ENCODE measurements at places on chromosomes 12 and 14. TPM values are rescaled to one million over a fixed set of nuclear protein-coding genes. Genes with fewer than 3 reads are reported as not detected.

Gene LTB4R2
- 2.0 TPM for total RNA-seq

Gene ALDH1L2
- total RNA-seq = 14.5 TPM

Gene SLC25A29
- 25.1 TPM for total RNA-seq

Gene BTG1
- total RNA-seq = 11.6 TPM

Gene DAO
- total RNA-seq = not detected

Gene KLRK1
- total RNA-seq = not detected

Gene SLC4A8
- 3.0 TPM for total RNA-seq

Gene ATF1
- total RNA-seq = 29.1 TPM

Gene IGF1
- total RNA-seq = not detected

Gene SERPINA12
- not detected for total RNA-seq

Gene NYNRIN
- total RNA-seq = 6.5 TPM

Gene PTCSC3
- not detected for total RNA-seq

Gene SYCP3
- total RNA-seq = 0.13 TPM

Gene GUCY2C
- total RNA-seq = under 0.01 TPM

Gene CMA1
- total RNA-seq = not detected

Gene TAS2R43
- total RNA-seq = 2.2 TPM

Gene INHBC
- total RNA-seq = not detected

Gene GPR68
- 0.75 TPM for total RNA-seq

Gene SSTR1
- 0.66 TPM for total RNA-seq

Gene SERPINA4
- not detected for total RNA-seq

Gene PMEL
- 1.2 TPM for total RNA-seq

Gene NTN4
- 347 TPM for total RNA-seq

Gene ESRRB
- total RNA-seq = 0.06 TPM

Gene ACVRL1
- 61.3 TPM for total RNA-seq

Gene TMEM63C
- total RNA-seq = not detected

Gene RHOJ
- total RNA-seq = 19.0 TPM

Gene KRT75
- not detected for total RNA-seq

Gene ZC2HC1C
- total RNA-seq = 0.99 TPM

Gene SLC39A5
- not detected for total RNA-seq

Gene FOXA1
- total RNA-seq = not detected

Gene PTPRQ
- total RNA-seq = 0.06 TPM

Gene RTL1
- not detected for total RNA-seq

Gene OR4E2
- not detected for total RNA-seq

Gene ABCC9
- 0.37 TPM for total RNA-seq

Gene SMIM41
- 0.13 TPM for total RNA-seq

Gene TOMM20L
- total RNA-seq = not detected

Gene GPR137C
- total RNA-seq = 0.56 TPM

Gene GALNT9
- total RNA-seq = 0.26 TPM

Gene ADAM20
- total RNA-seq = 1.7 TPM

Gene HOXC12
- not detected for total RNA-seq

Gene TEX22
- 0.13 TPM for total RNA-seq

Gene KRT73
- not detected for total RNA-seq

Gene PLXNC1
- 4.0 TPM for total RNA-seq

All from aortic smooth muscle cell (primary cell).